Esophagus squamous epithelium (tissue), 5 donors: ENCODE measurements at places on chromosomes 7 and 10. TPM values are rescaled to one million over a fixed set of nuclear protein-coding genes. Genes with fewer than 3 reads are reported as not detected.
A peak's percentile ranks its signal among the peaks of the same experiment; 100 is the strongest.

DNA sequence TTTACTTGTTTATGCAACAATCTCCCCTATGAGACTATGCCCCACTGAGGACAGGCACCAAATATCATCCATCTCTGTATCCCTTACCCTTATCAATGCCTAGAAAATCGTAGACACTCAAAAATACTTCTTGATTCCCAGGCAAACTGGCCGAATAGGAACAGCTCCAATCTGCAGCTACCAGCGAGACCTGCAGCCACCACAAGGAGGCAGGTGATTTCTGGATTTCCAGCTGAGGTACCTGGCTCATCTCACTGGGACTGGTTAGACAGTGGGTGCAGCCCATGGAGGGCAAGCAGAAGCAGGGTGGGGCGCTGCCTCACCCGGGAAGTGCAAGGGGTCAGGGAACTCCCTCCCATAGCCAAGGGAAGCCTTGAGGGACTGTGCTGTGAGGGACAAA is 10.8 kb upstream of the PPP1R3C start:
- no peaks in the 10 kb centered on the region for H3K4me1 ChIP-seq
- no peaks in the 10 kb centered on the region for H3K27me3 ChIP-seq
- H3K27ac ChIP-seq = no peak overlapping the region
- no peak overlapping the region for H3K4me3 ChIP-seq
- no peaks in the 10 kb centered on the region for H3K36me3 ChIP-seq

- H3K36me3 ChIP-seq = no peaks in the 10 kb centered on the region
- H3K27me3 ChIP-seq = no peaks in the 10 kb centered on the region
- no peak overlapping the region for H3K27ac ChIP-seq
- DNase-seq = no peak
- no peaks in the 10 kb centered on the region for H3K4me1 ChIP-seq
Measured at GRCh38 chr10:121101561-121101960, 250.4 kb downstream of the WDR11 start.

DNA sequence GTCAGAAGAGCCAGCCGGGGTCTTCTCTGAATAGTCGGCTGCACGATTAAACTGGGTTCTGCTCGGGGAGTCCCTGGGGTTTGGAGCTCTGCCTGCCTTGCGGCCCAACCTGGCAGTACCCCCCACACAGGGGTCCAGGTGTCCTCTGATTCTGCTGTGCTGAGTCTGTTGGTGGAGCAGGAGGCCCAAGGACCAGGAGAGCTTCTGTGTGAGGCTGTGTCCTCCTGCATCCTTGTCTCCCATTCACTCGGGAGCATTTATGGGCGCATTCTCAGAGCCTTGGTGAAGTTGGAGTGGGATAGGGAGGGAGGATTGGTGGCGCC is 14.2 kb downstream of the INPP5A start:
- no peak overlapping the region for H3K4me3 ChIP-seq
- DNase-seq = no peak
- H3K4me1 ChIP-seq = peaks cover 56% of the 10 kb centered on the region
- no peaks in the 10 kb centered on the region for H3K36me3 ChIP-seq
- no peak overlapping the region for H3K27ac ChIP-seq

DNA sequence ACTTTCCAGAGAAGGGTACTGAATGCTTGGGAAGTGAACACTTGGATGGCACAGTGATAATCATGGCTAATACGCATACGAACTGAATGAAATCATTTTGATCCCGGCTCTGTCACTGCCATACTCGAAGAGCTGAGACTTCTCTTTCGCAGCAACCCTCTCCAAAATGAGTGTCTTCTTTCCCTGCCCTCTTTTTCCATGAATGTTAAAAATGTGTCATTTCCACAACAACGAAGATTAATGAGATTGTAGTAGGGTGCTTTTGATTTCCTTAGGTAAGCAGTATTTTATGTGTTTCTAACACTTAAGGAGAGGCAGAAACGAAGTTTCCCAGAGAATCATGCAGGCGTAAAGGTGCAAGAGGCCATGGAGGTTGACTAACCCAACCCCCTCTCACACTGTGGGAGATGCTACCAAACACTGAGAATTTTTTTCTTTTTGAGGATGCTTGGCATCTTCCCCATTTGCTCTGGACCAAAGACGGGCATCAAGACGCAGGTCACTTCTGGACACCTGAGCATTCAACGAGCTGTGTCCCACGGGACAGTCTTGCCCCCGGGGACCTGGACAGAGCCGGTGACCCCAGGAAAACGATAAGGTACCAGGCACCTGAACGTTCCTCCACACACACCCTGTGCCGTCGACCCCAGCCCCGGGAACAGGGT is 823 bp downstream of the COPG2 start:
- DNase-seq = no peak
- no peaks in the 10 kb centered on the region for H3K36me3 ChIP-seq
- H3K27me3 ChIP-seq = no peaks in the 10 kb centered on the region
- peak overlapping the region; percentile 74 for H3K27ac ChIP-seq
- H3K4me1 ChIP-seq = no peaks in the 10 kb centered on the region

SFTPA1 gene
- total RNA-seq = not detected
